ENCODE measurements at places on chromosomes 4 and X.

- no peak for DNase-seq
These were observed 576.8 kb upstream of the SMIM31 start for GRCh38 chr4:164177153-164177552.

GRCh38 chr4:168573870-168574269, 77.0 kb downstream of the PALLD start:
- DNase-seq, result no peak

DNA sequence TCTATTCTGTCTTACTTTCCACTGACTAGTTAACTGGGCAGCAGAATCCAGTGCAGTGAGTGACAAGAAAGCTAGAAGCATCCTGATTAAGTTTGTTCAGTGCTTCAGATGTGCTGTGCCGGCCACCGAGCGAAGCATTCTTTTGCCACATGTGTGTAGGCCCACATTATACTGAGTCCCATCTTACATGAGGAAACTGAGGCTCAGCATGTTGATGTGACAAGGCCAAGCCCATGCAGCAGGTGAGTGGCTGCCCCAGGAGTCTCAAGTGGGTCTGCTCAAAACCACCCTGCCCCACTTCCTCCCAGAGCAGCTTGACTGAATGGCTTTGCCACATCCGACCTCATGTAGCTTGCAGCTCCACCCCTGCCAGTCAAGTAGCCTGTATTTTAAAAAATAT, 50.5 kb downstream of the RHOH start:
- DNase-seq, result no peak

DNA sequence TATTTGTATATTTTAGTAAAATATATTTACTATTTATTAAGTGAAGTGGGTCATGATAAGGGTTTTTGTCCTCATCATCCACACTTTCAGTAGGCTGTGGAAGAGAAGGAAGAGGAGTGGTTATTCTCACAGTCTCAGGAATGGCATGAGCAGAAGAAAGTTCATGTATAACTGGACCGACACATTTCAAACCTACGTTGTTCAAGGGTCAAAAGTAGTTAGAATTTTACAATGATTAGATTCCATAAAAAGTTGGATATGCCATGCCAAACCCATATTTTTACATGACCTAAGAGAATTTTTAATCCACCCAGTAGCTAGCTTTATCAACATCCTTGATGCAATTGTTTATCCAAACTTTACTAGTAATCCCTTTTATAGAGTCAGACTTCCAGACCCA, 15.6 kb upstream of the MAGEA8 start:
- DNase-seq, result no peak

GRCh38 chr4:10083331-10083771, 33.2 kb downstream of the WDR1 start:
- no peak for DNase-seq

GRCh38 chr4:31674313-31674947, 954.3 kb downstream of the PCDH7 start:
- DNase-seq, result no peak

- no peak for DNase-seq
These were observed 105.5 kb downstream of the PRRG1 start for GRCh38 chrX:37454537-37455285.

GRCh38 chrX:102934624-102935023, 2.4 kb upstream of the RAB40AL start:
- no peak for DNase-seq

DNA sequence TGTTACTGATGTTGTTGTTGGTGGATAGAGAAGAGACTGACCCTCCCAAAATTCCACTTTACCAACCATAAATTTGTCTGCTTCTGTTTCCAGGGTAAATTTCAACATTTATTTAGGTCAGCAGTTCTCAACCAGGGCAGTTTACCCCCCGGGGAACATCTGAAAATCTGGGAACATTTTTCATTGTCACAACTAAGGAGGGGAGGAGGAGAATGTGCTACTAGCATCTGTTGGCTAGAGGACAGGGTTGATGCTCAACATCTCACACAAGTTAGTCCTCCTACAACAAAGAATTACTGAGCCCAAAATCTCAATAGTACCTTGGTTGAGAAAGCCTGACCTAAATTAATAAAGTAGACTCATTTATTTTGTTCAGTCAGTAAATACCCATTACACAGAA, 25.7 kb downstream of the KCTD8 start:
- DNase-seq, result no peak

All from GM12878 (cell line).